ENCODE measurements at places on chromosomes 5 and 9.

DNA sequence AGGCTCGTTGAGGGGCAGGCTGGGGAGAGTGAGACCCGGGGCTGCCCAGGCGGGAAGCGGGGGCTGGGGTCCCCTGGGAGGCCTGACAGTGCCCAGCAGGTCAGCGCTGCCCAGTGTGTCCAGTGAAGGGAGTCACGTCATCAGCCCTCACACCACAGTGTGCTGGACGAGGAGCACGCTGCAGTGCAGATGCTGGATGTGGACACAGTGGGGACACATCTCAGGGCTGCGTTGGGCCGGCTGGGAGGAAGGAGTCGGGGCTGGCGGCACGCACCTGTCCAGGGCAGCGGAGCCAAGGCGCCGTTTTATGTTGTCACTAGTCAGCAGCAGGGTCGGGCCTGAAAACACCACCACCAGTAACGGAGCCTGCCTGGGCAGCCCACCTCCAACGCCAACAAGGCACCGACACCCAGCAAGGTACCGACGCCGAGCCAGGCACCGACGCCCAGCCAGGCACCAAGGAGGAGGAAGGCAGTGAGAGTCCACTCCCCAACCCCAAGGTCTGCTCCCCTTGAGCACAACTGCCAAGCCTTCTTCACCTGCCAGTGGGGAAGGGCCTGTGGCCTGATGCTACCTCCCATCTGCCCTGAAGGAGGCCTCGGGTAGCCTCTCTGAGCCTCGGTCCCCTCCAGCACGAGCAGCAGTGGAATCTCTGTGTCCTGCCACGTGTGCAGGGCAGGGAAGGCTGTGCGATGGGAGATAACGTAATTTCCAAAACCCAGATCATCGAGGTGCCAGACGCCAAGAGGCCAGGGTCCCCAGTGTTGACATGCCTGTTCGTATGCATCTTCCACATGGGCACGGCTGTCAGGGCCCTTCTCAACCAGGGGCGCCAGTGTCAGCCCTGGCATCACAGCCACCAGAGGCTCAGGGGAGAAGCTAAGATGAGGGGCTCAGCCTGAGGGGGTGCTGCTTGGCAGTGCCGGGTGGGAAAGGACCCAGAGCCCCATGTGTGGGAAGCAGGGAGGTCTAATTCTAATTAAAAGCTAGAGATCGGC lies 21.9 kb upstream of the NSMF start:
- H3K4me1 ChIP-seq = no peaks in the 10 kb centered on the region
- H3K36me3 ChIP-seq = no peaks in the 10 kb centered on the region
- no peak overlapping the region for H3K4me3 ChIP-seq

DNA sequence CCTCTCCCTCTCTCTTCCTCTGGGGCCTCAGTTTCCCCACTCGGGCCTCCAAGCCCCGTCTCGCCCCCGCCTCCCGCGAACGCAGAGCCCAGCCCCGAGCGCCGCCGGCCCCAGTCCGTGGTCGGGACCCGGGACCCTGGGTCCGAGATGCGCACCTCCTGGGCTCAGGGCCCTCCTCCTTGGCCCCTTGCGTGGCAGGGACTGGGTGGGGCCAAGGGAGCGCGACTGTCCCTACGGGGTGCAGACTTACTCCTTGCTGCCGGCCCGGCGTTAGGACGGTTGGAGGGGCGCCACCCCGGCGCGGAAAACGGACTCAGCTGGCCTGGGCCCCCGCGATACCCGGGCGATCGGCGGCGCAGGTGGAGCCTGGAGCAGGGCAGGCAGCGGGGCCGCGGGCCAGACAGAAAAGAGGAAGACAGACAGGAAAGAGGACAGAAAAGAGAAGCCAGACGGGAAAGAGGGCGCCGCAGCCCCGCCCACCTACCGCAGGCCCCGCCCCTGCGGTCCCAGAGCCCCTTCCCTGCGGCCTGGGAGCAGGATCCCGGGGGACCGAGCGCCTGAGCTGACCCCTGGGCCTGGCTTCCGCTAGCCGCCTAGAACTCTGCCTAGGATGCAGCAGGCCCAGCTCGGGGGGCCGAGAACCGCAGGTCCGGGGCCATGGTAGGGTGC lies at the start of gene GBGT1:
Gene GBGT1 (minus strand): TSS at position 411 of the 669 bp plus-strand sequence. CDS start 1,502 bp downstream, outside the sequence.
- H3K27me3 ChIP-seq = no peaks in the 10 kb centered on the region
- H3K4me1 ChIP-seq = peaks cover 11% of the 10 kb centered on the region
- no peaks in the 10 kb centered on the region for H3K36me3 ChIP-seq
- peak within 1 kb of the TSS; percentile 60 for H3K27ac ChIP-seq

GRCh38 chr9:4805191-4805918 lies 12.6 kb downstream of the RCL1 start:
- no peaks in the 10 kb centered on the region for H3K27me3 ChIP-seq
- H3K27ac ChIP-seq = no peak overlapping the region
- no peaks in the 10 kb centered on the region for H3K4me1 ChIP-seq
- no peak for DNase-seq

DNA sequence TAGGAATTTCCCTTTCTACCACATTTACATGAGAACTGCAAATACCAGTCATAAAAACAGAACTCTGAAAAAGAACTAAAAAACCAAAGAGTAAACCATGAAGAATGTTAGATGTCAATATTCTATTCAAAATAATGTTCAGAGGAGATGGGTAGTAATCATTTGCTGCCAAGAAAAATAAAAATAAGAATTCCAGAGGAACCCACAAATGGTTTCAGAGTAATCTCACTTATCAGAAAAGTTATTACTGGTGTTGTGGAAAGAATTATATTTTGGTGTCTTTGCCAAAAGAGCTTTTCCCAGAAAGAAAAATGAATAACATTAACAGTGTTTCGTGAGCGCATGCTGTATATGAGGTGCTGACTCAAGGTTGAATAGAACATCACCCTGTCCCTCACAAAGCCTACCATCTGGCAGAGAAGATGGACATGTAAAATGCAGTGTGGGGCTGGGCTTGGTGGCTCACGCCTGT lies 35.6 kb downstream of the GPR21 start:
- no peaks in the 10 kb centered on the region for H3K27me3 ChIP-seq
- no peak overlapping the region for H3K27ac ChIP-seq
- H3K4me1 ChIP-seq = no peaks in the 10 kb centered on the region
- H3K36me3 ChIP-seq = peaks cover 40% of the 10 kb centered on the region
- no peak for DNase-seq

DNA sequence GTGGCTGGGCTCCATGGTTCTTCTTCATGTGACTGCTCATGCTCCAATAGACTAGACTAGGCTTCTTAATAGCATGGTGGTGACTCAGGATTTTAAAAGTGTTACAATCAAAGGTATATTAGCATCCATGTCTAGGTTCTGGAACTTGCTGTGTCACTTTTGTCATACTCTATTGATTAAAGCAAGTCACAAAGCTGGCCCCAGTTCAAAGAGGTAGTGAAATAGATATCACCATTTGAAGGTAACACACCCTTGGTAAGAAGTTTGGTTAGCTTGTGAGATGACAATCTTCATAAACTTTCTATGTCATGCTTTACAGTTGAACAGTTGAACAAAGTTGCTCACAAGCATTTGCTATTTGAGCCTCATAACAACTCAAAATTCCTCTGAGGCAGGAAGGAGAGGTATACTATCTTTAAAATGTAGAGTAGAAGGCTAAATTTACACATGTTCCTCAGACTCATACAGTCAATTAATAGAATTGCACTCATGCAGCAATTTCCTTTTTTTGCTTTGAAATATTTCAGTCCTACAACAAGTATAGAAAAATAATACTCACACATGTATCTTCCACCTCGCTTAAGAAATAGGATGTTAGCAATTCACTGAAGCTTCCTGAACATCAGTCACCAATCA lies 56.8 kb upstream of the TMEM252 start:
- no peak overlapping the region for H3K27ac ChIP-seq
- H3K4me3 ChIP-seq = no peak overlapping the region
- no peak for DNase-seq

DNA sequence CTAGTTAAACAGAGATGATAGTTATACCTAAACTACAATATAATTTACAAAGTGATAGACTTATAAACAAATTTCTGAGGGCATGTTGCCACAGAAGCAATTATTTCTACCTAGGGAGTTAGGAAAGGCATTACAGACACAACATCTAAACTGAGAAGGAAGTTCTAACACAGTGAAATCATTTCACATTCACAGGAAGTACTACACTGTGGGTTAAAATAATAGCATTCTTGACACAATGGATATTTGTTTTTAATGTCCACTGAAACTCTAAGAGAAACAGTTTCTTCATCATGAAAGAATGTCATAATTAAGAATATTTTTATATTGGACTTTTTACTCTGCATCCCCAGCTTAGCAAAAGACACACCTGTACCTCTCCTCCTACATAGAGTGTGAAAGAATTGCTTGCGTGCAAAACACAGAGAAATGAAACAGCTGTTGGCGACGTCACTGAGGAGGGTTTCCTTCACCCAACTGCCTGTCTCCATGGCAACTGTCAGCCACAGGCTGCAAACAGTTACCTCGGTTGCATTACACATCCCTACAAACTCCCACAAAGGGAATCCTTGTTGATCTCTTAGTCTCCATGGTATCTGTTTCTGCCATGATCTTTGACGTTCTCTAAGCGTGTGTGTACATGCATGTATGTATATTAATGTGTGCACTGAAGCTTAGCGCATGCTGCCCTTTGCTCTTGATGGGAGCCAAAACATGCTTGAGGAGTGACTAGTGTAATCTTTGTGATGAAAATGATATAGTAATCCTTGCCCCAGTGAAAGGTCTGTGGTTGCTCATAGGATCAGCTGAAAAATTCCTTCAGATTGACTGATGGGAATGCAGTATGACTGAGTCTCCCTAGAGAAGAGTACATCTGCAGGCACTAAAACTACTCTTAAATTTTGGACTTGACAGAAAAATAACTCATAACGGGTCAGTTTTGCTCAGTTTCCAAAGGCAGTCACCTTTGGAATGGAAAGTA lies 168.5 kb downstream of the ACTL7B start:
- no peaks in the 10 kb centered on the region for H3K36me3 ChIP-seq
- no peaks in the 10 kb centered on the region for H3K27me3 ChIP-seq
- no peak overlapping the region for H3K4me3 ChIP-seq
- DNase-seq = no peak

GRCh38 chr5:73419465-73420390 lies 28.8 kb downstream of the FOXD1 start:
- H3K27ac ChIP-seq = no peak overlapping the region
- H3K4me1 ChIP-seq = peaks cover 9% of the 10 kb centered on the region
- H3K36me3 ChIP-seq = no peaks in the 10 kb centered on the region
- peaks cover 27% of the 10 kb centered on the region for H3K27me3 ChIP-seq

GRCh38 chr9:95509851-95510708 lies 6.7 kb downstream of the PTCH1 start:
- peak overlapping the region; percentile 64 for H3K4me3 ChIP-seq
- DNase-seq = no peak
- no peaks in the 10 kb centered on the region for H3K36me3 ChIP-seq
- H3K4me1 ChIP-seq = peaks cover 13% of the 10 kb centered on the region
- H3K27ac ChIP-seq = peak overlapping the region; percentile 39

GRCh38 chr5:150618163-150618562 lies 22.3 kb upstream of the SYNPO start:
- H3K4me1 ChIP-seq = no peaks in the 10 kb centered on the region
- no peak for DNase-seq
- H3K4me3 ChIP-seq = no peak overlapping the region
- H3K36me3 ChIP-seq = no peaks in the 10 kb centered on the region
- H3K27ac ChIP-seq = no peak overlapping the region

GRCh38 chr5:141519605-141520565 lies 31.0 kb downstream of the PCDHGC5 start:
- no peaks in the 10 kb centered on the region for H3K4me1 ChIP-seq
- H3K27ac ChIP-seq = no peak overlapping the region
- DNase-seq = no peak

DNA sequence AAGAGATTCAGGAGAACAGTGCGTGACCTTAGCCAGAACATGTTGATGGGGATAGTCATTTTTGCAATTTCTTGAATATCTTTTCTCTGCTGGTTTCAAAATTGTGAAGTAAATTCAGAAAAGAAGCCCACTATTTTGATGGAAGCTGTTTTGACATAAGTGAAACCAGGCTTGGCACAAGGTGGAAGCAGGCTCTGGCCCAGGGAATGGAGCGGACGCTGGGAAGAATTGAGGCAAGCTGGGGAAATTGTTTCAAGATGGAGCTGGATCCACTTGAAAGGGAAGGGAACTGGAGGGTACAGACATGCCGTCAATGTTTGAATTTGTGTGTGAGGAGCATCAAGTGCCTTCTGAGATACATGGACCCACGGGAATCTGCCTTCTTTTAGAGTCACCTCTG lies 207.2 kb downstream of the GOLPH3 start:
- H3K4me3 ChIP-seq = no peak overlapping the region
- H3K36me3 ChIP-seq = no peaks in the 10 kb centered on the region
- H3K27me3 ChIP-seq = no peaks in the 10 kb centered on the region
- DNase-seq = no peak
- H3K4me1 ChIP-seq = no peaks in the 10 kb centered on the region

GRCh38 chr9:763692-764091 lies 77.8 kb upstream of the DMRT1 start:
- no peak for DNase-seq
- peaks cover 4% of the 10 kb centered on the region for H3K27me3 ChIP-seq
- H3K27ac ChIP-seq = no peak overlapping the region
- no peak overlapping the region for H3K4me3 ChIP-seq
- H3K4me1 ChIP-seq = no peaks in the 10 kb centered on the region
- no peaks in the 10 kb centered on the region for H3K36me3 ChIP-seq

DNA sequence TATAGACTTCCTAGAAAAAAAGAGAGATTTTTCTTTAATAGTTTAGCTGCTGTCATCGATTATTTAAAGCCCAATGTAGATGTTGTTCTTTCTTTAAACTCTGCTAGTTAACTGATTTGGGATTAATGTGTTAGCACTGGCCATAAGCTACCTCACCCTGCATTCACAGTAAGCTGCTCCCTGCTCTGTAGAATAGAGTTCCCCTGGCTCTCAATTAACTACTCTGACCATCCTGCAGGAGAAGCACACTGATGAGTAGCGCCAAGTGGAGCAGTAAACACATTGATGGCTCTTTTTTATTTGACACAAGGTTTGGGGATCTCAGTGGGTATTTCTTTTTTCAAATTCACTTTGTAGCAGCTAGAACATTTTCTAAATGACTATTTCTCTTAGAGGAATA lies 807.9 kb upstream of the ZNF608 start:
- no peak overlapping the region for H3K27ac ChIP-seq
- H3K36me3 ChIP-seq = no peaks in the 10 kb centered on the region
- H3K27me3 ChIP-seq = no peaks in the 10 kb centered on the region
- DNase-seq = no peak
- H3K4me3 ChIP-seq = no peak overlapping the region
- no peaks in the 10 kb centered on the region for H3K4me1 ChIP-seq

- no peaks in the 10 kb centered on the region for H3K36me3 ChIP-seq
- DNase-seq = no peak
- no peaks in the 10 kb centered on the region for H3K27me3 ChIP-seq
- no peaks in the 10 kb centered on the region for H3K4me1 ChIP-seq
- H3K4me3 ChIP-seq = no peak overlapping the region
Measured at GRCh38 chr5:148352696-148353095, 17.3 kb downstream of the SPINK9 start.

DNA sequence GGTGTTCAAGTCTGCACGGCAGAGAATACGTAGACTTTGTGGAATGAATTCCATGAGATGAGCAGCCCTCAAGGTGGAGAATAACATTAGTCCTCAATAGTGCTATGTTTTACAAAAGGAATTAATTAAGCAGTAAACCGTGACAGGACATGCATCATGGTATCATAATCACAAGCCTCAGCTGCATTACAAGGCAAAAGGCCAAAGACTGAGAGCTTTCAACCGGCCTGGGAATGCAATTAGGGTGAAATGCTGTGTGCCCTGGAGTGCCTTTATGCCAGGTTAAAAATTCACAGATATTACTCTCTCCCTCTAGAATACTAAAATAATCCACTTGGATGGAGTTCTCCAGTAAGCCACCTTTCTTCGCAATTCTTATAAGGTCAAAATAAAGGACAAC lies 270.6 kb downstream of the MLLT3 start:
- H3K4me1 ChIP-seq = no peaks in the 10 kb centered on the region
- H3K27me3 ChIP-seq = no peaks in the 10 kb centered on the region
- no peak for DNase-seq
- H3K4me3 ChIP-seq = no peak overlapping the region
- H3K36me3 ChIP-seq = peaks cover 9% of the 10 kb centered on the region
- H3K27ac ChIP-seq = no peak overlapping the region

All from effector memory CD4-positive, alpha-beta T cell (primary cell).